ENCODE measurements at places on chromosomes 5 and 9. TPM values are rescaled to one million over a fixed set of nuclear protein-coding genes. Genes with fewer than 3 reads are reported as not detected.

INSL6 gene
- not detected for total RNA-seq

DNAJC25 gene
- total RNA-seq = 8.0 TPM

HRH2 gene
- total RNA-seq = 1.3 TPM

GAS1 gene
- total RNA-seq = 4.2 TPM

ZBED3 gene
- 7.9 TPM for total RNA-seq
